Midbrain (tissue), 1 donor: ENCODE measurements at places on chromosomes 7 and 10.

DNA sequence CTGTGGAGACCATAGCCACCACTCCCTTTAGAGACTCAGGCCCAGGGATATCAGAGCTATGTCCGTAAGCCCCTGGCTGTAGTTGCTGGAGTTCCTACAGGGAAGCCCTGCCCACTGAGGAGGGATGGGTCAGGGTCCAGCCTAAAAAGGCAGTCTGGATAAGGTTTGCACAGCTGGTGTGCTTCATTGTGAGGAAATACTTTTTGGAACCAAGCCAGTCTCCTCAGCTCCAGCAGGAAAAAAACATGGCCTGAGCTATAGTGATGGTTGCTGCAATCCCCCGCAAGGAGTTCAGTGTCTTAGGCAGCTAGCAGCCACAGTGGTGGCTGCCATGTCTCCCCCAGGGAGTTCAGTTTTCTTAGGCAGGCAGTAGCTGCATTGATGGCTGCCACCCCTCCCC lies 52.6 kb upstream of the CYP2C8 start:
- DNase-seq, result no peak

DNA sequence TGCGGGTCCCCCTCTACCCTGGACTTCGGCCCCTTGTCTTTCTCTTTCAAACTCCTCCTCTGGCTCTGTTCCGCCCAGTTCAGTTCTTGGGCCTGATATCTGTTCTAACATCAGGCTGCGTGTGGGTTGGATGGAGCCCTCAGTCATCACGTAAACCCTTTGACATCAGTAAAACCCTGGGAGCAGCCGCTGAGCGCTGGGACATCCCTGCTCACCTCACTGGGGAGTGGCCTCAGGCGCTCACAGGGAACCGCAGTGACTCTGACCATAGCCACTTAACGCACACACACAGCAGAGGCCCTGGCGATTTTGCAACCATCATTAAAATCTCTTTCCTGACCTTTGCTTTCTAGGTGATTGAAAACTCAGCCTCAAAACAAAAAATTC lies 113.3 kb downstream of the CYTH3 start:
- DNase-seq, result no peak

DNA sequence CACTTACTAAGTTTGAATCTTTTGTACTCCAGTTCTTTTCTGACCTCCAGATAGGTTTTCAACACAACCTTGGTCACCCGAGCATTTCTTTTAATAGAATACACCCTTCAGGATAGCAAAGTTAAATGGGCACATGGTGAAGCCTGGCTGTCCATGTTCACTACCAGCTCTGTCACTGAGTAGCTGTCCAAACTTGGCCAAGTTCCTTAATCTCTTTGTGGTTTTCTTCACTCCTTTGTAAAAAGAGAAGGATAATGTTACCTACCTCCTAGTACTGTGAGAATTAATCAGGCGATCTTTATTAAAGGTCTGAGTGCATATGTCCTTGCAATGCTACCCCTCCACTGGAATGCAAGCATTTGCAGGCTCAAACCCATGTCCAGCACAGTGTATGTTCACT lies 128.1 kb upstream of the PTPRZ1 start:
- no peak for DNase-seq

DNA sequence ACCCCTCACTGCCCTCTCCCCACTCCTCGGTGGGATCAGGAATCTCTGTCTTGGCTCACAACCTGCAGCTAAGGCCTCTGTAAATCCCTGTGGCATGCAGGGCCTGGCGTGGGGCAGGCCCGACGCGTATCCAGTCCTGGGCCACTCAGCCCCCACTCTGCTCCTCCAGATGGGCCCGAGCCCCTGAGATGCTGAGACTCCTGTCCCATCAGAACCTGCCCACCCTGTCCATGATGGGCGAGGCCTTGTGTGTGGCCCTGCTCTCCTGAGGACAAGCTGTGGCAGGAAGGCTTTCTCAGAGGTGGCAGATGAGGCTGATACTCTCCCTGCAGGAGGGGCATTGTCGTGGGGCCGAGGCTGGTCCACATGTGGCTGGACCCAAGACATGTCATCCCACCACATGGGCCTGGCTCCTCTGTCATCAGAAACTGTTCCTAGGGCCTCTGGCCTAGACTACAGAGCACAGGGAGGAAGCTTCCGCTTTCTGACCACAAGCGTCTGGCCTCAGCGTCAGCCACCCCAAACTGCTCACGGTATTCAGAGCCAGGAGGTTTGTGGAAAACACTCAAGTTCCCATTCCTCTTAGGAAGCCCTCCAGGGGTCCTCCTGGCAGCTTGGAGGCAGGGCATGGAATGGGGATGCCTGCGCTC lies 6.0 kb downstream of the ALOX5 start:
- DNase-seq, result peak; percentile 58

- DNase-seq, result peak; percentile 86
These were observed 84.5 kb downstream of the SRPK2 start for GRCh38 chr7:105304040-105304895.

GRCh38 chr10:10609379-10609955 lies 408.2 kb upstream of the CELF2 start:
- DNase-seq, result no peak

GRCh38 chr10:100489396-100489795 lies 26.6 kb downstream of the WNT8B start:
- no peak for DNase-seq

GRCh38 chr10:110969183-110969582 lies 49.8 kb downstream of the SHOC2 start:
- no peak for DNase-seq

- DNase-seq, result no peak
These were observed 26.7 kb downstream of the ERCC6 start for GRCh38 chr10:49512121-49512809.

- DNase-seq, result no peak
These were observed 315.7 kb downstream of the THSD7A start for GRCh38 chr7:11516328-11516727.

DNA sequence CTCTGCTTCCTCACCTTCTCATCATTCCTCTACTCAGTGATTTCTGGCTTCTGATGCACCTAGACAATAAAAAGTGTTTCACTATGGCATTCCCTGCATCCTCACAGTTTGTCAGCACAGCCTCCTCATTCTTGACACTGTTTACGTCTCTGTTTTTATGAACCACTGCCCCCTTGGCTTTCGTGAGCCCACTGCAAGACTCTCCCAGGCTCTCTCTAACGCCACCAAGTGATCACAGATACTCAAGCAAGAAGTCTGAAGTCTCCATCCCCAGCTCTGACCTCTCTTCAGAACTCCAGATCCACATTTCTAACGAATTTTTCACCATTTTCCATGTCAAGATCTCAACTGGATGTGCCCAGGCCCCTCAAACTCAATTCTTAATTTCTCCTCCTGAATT lies 8.9 kb downstream of the SLC16A9 start:
- no peak for DNase-seq
